ENCODE measurements at places on chromosomes 1 and 21.

DNA sequence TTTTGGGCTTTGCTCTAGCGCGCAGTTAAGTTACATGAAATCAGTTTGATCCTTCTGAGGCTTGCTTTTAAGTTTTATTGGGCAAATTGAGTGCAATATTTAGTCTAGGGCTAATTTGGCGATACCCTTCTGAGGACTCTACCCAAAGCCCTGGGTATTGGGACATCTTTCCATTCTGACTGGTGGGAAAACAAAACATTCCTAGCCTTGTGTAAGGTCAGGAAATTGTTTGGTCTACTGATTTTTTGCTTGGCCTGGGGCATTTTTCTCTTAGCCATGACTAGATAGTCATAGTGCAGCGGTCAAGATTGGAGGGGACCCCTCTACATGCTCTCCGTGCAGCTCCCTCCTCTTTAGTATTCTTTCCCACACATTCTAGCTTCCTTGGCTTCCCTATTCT is 189.6 kb upstream of the PTGFR start:
- DNase-seq: no peak

- DNase-seq: no peak
Observed at GRCh38 chr1:159175571-159175970, 4.2 kb downstream of the CADM3 start.

- no peak for DNase-seq
Observed at GRCh38 chr1:200206761-200207160, 179.3 kb downstream of the NR5A2 start.

DNA sequence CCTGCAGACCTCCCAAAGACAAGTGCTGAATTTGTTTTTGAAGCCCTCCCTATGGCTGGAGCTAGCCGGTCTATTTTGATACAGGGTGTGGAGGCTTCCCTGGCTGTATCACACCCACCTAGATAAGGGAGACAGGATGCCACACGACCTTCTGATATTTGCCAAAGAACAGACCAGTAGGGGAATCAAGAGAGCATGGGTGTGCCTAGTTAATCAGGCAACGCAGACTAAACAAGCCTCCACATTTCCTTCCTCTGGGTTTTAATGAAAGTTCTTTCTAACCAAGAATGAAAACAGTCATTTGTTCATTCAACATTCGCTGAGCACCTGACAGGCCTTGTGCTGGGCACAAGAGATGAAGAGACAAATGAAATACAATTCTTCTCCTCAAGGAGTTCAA is 446.8 kb downstream of the PLPP3 start:
- DNase-seq: no peak

GRCh38 chr1:118335331-118335732 is 150.3 kb upstream of the SPAG17 start:
- no peak for DNase-seq

GRCh38 chr1:34863501-34863900 is 4.0 kb upstream of the SMIM12 start:
- DNase-seq: peak; percentile 28

DNA sequence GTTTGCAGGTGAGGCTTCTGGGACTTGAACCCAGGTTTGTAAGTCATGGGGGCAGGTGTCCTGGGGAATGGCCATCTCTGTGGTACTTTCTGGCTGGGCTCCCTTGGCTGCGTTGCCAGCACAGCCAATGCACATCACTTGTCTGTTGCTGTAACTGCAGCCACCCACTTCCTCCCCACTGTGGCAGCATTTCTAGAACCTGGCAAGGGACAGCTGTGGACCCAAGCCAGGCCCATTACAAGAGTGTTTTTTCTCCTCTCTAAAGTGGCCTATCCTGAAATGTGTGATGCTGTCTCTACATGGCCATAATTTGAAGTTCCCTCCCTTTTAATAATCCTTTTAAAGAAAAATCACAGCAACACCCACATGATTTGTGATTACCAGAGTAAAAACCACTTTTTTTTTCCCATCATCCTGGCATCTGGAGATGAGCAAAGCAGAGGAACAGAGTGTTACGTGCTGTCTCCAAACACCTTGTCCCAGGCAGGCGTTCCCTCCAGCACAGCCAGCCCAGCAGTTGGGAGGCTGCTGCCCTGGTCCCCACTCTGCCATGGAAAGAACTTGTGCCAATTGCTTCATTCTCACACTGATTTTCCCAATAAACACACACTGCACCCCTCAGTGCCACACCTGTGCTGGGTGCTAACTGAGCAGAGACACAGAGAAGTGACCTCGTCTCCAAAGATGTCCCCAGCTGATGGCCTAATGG is 360.6 kb upstream of the USP24 start:
- no peak for DNase-seq

DNA sequence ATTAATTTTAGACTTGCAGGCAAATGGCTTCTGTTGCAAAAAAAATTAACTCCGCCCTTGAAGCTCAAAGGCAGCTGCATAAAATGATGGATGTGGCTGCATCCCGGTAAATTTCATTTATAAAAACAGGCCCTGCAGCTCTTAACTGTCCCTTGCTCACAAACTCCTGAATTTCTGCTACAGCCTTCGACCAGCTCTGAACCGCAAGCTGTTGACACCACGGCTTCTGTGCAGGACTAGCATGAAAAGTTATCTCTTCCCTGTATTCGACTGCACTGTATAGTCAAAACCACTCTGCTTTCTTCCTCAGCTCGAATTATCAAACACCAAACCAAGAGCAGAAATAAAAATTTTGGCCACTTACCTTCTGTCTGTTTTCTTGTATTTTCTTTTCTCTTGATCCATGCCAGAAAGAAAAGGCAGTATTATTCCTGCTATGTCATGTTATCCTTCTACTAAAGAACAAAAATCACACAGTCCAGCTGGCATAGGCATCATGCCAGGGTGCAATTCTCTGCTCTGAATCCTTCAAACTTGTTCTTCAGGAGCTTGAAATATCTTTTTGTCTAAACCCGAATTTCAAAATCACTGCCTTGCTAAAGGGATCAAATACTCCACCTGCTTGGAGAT is 195.5 kb upstream of the NCAM2 start:
- DNase-seq: no peak

GRCh38 chr1:82565146-82565545 is 764.4 kb downstream of the ADGRL2 start:
- no peak for DNase-seq

DNA sequence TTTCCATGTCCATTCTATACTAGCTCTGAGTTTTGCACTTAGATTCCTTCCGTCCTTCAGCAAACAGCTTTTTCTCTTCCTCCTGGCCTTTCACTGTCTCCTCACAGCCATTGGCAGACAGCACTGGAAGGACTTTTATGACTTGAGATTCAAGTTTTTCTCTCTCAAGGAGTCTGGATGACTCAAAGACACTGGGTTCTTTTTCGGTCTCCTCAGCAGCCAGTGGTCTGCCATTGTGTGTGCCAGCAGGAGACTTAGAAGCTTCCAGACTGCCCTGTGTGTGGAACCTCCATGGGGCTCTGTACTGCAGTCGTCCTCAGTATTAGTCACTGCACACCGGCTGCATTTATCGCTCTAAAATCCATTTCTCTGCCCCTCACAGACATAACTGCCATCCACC is 30.5 kb downstream of the NTNG1 start:
- no peak for DNase-seq

GRCh38 chr1:150537732-150538684 is 11.2 kb upstream of the ADAMTSL4 start:
- DNase-seq: no peak

- no peak for DNase-seq
Observed at GRCh38 chr1:207876131-207876530, 34.8 kb downstream of the CD34 start.

DNA sequence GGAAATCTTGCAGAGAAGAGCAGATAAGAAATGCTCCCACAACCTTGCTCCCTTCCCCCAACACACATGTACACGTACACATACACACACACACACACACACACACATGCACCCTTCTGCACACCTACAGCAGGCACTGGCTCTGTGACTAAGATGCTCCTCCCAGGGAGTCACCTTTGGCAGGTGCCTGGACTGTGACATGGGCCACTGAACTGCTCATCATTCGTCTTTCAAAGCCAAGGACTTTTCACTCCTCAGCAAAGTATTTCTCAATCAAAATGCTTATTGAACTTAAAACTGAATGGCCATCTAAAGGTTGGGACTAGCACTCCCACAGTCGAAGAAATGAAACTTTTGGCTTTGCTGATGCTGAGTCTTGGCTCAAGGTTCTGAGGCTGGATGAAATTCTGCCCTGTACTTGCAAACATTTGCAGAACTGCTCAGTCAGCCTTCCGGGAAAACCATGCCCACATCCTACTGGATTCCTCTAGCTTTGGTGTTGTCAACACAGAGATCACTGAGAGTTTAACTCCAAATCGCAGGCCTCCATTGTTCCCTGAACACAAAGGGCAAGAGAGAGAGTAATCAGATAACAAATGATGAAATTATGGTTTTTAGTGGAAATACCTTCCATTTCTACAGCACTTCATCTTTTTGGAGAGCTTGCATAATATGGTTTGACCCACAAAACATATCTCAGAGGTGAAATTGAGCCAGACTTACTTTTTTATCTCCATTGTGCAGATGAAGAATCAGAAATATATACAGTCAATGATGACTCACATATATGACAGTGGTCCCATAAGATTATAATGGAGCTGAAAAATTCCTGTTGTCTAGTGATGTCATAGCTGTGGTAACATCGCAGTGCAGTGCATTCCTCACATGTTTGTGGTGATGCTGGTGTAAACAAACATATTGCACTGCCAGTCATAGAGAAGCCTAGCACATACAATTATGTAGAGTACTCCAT is 72.4 kb upstream of the BCAR3 start:
- DNase-seq: no peak

DNA sequence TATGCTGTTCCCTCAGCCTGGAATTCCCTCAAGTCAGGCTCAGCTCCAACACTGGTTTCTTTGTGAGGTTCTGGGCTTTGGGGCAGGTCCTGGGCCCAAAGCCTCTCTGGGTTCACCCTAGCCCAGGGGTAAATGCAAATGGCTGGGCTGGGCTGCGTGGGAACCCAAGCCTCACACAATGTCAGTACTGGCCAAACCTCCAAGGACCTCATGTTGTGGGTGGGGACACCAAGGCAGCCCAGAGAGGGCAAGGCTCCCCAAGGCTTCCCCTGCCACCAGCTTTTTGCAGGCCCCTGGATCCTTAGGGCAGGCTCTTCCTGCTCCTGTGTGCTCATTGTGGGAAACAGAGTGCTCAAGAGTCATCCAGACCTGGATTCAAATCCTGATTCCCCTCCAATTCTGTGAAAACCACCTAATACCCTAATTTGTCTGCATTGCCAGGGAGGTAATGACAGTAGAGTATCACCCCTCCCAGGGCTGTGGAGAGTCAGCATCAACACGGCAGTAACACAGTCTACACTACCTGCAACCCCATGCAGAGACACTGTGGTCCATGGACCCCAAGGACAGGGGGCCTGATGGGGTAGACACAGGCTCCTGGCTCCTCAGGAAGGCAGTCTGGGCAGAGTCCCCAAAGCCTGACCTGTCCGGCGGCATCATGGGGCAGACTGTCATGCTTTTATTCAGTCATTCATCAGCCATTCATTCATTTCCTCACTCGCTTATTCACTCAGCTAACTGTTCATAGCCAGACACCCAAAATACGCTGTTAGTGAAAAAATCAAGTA is 85.7 kb downstream of the DMRTB1 start:
- peak; percentile 9 for DNase-seq

GRCh38 chr1:77742011-77742555 is 17.6 kb downstream of the USP33 start:
- DNase-seq: no peak

DNA sequence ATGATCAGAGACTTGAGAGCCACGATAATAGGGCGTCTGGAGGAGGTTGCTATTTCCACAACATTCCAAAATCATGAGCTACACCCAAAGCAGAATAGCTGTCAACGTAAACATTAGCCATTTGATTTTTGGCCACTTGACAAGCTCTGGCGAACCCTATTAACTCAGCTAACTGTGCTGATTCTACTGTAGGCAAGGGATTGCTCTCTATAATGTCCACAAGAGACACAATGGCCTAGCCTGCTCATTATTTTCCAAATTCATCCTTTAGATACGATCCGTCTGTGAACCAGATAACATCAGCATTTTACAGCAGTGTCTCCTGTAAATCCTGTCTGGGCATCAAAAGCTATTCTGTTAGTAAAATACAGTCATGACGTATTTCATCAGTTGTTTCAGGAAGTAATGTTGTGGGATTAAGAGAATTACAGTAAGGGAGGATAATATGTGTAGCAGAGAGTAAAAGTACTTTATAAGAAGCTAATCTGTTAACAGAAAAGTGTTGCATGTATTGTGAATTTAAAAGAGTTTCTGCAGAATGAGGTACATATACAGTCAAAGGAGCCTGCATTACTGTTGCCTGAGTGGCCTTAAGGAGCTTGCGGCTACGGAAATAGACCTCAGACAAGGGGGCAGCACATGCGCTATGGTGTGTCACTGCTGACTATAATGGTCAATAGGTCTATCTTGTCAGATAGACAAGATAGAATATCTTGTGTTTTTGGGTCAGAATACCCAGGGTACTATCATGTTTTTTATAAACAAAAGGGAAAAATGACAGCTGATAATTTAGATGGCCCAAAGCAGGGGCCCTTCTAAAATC is 44.9 kb upstream of the TINAGL1 start:
- no peak for DNase-seq

GRCh38 chr1:178942285-178943198 is 71.7 kb upstream of the ANGPTL1 start:
- no peak for DNase-seq

DNA sequence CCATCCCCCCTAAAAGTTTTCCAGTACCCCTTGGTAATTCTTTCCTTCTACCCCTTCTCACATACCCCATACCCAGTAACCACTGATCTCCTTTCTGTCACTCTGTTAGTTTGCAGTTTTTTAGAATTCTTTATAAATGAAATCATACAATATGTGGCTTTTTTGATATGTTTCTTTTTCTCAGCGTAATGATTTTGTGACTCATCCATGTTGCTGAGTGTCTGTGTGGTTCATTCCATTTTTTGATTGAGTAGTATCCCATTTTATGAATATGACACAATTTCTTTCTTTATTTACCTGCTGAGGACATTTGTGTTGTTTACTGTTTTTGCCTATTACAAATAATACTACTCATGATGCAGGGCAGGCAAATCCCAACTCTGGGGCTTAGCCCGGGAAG is 1605.3 kb downstream of the BRINP3 start:
- no peak for DNase-seq

GRCh38 chr1:93818570-93818959 is 60.4 kb downstream of the DNTTIP2 start:
- no peak for DNase-seq

GRCh38 chr1:199774433-199775089 is 252.9 kb upstream of the NR5A2 start:
- no peak for DNase-seq
